ENCODE measurements at places on chromosomes 16 and 17.

GRCh38 chr17:10463402-10463801 is 6.0 kb downstream of the MYH4 start:
- DNase-seq = no peak

DNA sequence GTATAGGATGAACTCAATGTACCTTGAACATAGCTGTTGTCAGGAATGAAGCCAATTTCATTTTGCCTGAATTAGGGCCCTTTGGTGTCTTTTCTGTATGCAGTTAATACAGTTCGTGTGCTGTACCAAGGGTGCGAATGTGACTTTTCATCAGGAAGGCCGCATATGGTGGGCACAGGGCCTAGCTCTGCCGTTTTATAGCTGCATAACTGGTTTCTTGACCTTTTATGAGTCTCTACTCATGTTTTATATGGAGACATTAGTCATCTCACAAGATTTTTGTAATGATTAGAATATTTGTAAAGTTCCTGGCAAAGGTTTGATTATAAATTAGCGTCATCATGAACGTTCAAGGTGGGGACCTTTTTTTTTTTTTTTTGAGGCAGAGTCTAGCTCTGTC is 511.6 kb downstream of the MAF start:
- no peak for DNase-seq

DNA sequence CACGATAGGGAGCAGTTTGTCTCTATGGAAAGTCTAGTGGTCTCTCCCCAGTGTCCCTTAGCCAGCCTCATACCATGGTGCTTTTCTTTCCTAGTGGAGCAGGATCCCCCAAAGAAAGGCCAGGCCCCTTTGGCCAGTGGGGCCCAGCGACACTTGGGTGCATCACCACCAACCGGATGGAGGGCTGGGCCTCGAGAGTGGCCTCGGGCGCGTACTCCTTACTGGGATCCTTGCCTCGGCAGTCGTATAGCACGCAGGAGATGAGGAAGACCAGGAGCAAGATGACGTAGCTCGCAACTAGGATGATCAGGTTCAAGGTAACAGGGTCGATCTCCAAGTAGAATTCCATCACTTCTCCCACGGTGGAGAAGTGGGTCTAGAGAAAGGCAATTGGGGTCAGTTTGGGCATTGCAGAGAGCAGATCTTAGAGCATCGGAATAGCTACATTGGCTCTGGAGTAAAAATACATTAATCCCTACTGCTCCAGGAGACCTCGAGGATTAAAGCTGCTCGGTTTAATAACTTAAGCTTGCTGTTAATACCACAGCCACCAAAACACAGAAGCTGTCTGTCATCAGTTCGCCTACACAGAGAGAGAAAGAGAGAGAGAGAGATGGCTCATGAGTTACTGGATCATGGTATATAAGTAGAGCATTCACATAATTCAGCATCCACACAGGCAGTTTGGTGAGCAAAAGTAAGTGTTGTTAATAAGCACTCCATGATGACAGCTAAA is at the start of gene SMIM36:
TSS of gene SMIM36 (minus strand) at position 467 of the 736 bp plus-strand sequence.
- DNase-seq = no peak

- no peak for DNase-seq
Measured at GRCh38 chr16:3971706-3972105, 91.2 kb upstream of the CREBBP start.

GRCh38 chr17:15453246-15453645 is 14.2 kb downstream of the CDRT4 start:
- no peak for DNase-seq

Measured in NCI-H1694 (cell line).